Glomerular endothelial cell (primary cell): ENCODE measurements at places on chromosomes 1 and 21.

GRCh38 chr1:91948501-91949355, 473 bp upstream of the BRDT start:
- DNase-seq: no peak

GRCh38 chr1:19045898-19046880, 89.7 kb upstream of the IFFO2 start:
- DNase-seq: no peak

GRCh38 chr1:92698932-92699331, 86.0 kb downstream of the EVI5 start:
- no peak for DNase-seq

GRCh38 chr1:9760824-9761223, 62.9 kb downstream of the CLSTN1 start:
- no peak for DNase-seq

DNA sequence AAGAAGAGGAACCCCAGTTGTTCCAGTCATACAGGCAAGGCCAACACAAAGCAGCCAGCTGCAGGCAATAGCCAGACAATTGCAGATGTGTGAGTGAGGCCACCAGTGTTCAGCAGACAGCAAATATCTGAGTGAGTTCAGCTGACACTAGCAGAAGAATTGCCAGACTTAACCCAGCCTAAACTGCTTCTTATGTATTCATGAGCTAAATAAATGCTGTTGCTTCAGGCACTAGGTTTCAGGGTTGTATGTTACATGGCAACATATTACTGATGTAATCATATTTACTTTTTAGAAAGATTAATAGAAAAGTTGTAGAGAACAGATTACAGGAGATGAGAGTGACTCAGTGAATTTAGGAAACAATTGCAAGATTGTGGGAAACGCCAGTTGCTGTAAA, 129.8 kb upstream of the CHODL start:
- no peak for DNase-seq

DNA sequence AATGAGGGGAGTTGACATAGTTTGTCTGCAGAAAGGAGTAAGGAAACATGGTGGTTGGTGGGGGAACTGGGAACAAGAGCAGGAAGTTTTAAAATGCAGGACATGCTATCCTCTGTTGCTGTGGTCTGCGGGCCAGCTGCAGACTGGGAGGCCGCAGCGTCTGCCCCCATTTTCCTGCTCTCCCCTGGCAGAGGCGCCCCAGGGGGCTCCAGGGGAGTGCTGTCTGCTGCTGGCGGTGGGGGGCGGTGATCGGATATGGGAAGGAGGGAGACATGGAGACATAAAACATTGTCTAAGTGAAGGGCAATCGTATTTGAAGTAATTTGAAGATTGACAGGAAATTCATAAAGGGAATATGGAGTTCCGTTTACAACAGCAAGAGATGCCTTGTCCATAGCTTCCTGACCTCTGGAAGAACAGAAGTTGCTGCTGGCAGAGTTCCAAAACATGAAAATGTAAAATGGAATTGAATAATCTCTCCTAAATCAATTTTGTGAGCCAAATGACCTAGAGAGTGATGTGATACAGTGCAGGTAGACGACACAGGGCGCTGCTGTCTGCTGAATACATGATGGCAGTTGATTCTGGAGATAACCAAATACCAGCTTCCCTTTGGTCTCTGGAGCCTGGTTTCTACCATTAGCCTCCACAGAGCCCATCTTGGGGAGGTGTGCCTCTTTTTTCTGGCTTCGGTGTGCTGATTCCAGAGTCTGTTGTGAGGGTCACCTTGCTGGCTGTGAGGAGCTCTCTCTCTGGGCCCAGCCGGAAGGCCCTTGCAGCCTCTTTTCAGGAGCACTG, 61.0 kb downstream of the PCBP3 start:
- DNase-seq: no peak
